Left ventricle myocardium superior (tissue), 1 donor: ENCODE measurements at places on chromosomes 16 and 17. TPM values are rescaled to one million over a fixed set of nuclear protein-coding genes. Genes with fewer than 3 reads are reported as not detected.

DNA sequence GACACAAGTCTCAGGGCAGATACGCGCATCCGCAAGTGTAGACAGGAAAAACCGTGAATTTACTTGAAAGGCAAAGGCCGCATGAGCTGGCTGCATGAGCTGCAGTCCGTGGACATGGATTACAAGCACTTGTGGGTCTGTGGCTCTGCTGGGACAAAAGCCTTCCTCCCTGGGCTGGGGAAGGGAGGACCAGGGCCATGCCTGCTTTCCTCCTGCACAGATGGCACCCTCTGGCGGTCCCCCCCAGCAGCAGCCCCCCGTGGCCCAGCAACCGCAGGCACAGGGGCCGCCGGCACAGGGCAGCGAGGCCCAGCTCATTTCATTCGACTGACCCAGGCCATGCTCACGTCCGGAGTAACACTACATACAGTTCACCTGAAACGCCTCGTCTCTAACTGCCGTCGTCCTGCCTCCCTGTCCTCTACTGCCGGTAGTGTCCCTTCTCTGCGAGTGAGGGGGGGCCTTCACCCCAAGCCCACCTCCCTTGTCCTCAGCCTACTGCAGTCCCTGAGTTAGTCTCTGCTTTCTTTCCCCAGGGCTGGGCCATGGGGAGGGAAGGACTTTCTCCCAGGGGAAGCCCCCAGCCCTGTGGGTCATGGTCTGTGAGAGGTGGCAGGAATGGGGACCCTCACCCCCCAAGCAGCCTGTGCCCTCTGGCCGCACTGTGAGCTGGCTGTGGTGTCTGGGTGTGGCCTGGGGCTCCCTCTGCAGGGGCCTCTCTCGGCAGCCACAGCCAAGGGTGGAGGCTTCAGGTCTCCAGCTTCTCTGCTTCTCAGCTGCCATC, 1.7 kb upstream of the MRPL12 start:
- DNase-seq: no peak

- no peak for DNase-seq
These were observed 25.9 kb upstream of the LYRM9 start for GRCh38 chr17:27919079-27919478.

GRCh38 chr17:78325076-78325687, 34.7 kb downstream of the SOCS3 start:
- peak; percentile 83 for DNase-seq

The TEX14 gene
- total RNA-seq: 0.15 TPM
